ENCODE measurements at places on chromosomes 5 and 9.
A peak's percentile ranks its signal among the peaks of the same experiment; 100 is the strongest.

DNA sequence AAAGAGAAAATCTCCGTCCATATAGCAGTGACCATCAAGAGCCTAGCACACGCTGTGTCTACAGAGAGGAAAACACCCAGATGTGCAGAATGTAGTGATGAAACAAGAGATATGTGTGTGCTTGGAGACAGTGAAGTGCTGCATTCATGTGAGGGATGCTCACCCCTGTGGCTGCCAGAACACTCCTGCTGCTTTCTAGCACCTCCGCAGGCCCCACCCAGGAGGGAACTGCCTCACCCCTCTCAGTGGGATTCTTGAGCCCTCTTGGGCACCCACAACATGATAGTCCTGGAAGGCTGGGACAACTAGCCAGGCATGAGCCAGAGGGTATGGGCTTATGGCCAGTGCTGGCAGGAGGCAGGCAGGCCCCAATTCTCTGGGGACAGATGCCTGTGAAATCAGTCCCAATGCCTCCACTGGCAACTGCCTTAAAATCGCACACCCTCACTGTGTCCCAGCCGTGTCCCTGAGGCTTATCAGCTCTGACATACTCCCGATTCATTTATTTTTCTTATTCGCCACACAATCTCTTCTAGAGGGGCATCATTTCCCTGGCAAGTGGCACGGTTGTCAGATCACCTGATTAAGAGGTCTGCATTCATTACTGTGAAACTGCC is 73.2 kb upstream of the FSTL4 start:
- DNase-seq: no peak

DNA sequence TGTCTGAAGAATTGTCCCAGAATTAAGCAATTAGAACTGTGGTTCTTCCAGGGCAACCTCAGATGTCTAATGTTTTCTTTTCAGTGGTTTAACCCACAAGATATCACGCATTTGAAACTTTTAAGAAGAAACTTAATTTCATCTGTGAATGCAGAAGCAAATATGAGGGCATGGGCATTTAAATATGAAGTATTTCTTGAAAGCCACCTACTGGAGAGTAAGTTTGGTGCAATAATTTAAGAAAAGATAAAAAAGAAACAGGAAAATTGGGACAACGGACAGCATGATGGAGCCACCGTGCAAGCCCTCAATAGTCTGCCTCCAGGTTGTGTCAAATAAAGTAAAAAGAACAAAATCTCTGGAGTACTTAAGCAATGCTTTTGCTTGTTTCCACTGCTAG is 1.2 kb upstream of the CAPSL start:
- no peak for DNase-seq

DNA sequence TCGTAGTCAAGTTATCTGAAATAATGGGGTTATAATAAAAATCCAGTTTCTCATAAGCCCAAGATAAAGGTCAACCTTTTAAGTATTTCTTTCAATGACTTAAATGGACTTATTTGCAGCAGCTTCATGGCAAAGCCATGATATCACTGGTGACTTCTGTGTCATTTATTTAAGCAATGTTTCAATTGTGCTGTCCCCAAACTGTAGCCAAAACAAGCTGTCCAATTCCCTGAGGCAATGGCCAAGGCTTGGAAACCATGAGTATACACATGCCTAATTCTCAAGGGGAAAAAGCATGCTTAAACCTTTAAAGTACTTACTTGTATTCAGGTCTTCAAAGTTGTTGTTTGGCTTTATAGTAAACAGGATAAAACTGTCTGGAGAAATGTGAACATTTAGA is 376.4 kb upstream of the TNC start:
- DNase-seq: no peak

- no peak for DNase-seq
Measured at GRCh38 chr5:116359592-116359991, 215.0 kb downstream of the SEMA6A start.

DNA sequence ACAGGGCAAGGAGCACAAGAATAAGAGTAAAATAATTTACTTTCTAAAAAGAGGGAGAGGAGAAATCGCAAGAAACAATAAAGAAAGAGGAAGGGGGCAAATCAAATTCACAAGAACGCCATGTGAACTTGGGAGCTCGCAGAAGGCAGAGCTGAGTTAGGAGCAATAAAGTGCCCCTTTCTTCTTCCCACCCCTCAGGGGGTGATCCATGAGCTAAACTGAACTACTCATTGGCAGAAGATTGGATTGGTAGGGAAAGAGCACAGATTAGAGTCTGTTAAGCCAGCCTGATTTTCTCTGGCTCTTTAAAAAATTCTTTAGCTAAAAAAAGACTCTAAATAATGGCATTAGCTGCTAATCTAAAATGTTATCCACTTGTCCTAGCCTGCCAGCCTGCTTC is 307.5 kb downstream of the EBF1 start:
- DNase-seq: no peak

DNA sequence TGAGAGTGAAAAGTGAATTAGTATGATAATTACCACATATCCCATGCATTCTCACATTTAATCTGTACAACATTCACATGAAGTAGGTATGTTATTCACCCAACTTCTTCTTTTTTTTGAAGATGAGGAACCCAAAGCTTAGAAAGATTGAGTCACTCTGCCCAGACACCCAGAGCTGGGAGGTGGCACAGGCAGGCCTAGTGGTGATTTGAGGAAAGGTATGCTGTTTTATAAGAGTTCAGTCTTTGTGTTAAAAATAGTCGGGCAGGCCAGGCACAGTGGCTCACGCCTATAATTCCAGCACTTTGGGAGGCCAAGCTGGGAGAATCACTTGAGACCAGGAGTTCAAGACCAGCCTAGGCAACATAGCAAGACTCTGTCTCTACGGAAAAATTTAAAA is 285.3 kb downstream of the NR3C1 start:
- DNase-seq: no peak

GRCh38 chr5:174706997-174707572 is 17.3 kb upstream of the MSX2 start:
- DNase-seq: no peak

DNA sequence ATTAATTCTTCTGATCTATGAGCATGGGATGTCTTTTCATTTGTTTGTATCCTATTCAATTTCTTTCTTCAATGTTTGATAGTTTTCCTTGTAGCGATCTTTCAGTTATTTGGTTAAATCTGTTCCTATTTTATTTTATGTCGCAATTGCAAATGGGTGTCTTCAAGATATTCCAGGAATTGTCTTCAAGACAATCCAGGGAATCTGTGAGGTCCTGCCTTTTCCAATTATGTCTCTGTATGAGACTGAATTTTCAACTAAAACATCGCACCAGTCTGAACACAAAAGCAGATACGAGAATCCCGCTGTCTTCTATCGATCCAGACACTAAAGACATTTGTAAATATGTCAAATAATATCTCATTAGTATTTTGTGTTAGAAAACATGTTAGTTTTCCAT is 485.5 kb downstream of the BNC2 start:
- no peak for DNase-seq

DNA sequence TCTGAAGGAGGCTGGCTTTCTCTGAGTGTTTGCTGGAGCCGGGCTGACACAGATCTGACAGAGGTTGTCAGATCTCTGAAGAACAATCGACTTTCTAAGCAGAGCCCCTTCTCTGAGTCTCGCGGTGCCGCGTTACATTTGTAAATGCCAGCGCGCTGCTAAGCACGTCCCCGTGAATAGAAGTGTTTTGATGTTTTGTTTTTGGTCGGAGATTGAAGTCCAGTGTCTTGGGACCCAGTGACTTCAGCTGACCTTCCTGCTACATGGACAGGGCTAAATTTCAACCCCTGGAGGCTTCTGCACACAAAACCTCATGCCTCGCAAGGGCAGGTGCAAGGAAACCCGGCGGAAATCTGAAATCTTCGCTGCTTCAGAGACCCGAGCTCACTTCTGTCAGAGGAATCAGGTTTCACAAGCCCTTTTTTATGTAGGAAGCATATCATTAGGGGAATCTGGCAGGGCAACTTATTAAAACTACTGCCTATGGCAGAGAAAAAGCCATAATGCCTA is 27.2 kb downstream of the NEUROG1 start:
- DNase-seq: no peak

GRCh38 chr5:180315762-180316212 is 23.9 kb upstream of the MAPK9 start:
- DNase-seq: no peak

DNA sequence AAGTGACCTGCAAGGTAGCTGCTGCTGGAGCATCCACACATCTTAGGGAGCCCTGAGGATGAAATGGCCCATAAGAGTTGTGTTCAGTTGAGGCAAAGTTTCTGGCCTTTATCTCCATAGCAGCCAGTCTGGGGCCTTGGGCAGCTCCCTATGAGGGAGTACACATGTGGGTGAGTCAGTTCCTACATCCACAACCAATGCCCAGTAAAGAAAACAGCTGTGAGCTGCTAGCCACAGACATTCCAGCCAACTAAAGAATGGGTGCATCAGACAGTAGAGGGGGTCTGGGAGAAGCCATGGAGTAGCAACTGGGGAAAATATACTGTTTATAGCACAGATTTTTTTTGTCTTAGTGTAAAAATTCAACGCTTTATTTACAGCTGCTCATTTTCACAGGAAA is 720.7 kb downstream of the TLE1 start:
- DNase-seq: peak; percentile 49

GRCh38 chr5:56973473-56973872 is 21.6 kb upstream of the MIER3 start:
- DNase-seq: no peak

DNA sequence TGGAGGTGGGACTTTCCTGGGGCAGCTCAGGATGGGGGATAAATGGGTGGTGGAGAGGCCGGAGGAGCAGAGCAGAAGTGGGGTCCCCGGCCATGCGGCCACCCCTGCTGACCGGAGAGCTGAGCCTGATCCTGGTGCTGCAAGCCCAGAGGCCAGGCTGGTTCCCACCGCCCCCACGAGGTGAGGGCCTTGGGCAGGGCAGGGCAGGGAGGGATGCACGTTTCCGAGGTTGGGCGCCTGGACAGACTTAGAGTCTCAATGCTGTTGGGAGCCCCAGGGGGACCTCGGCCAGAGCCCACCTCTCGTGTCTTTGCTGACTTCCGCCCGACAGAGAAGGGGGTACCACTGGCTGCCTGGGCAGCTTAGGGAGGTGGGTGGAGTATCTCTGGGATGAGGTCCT is 5.5 kb downstream of the OBP2A start:
- no peak for DNase-seq

GRCh38 chr9:20563917-20564316 is 58.4 kb downstream of the MLLT3 start:
- no peak for DNase-seq

DNA sequence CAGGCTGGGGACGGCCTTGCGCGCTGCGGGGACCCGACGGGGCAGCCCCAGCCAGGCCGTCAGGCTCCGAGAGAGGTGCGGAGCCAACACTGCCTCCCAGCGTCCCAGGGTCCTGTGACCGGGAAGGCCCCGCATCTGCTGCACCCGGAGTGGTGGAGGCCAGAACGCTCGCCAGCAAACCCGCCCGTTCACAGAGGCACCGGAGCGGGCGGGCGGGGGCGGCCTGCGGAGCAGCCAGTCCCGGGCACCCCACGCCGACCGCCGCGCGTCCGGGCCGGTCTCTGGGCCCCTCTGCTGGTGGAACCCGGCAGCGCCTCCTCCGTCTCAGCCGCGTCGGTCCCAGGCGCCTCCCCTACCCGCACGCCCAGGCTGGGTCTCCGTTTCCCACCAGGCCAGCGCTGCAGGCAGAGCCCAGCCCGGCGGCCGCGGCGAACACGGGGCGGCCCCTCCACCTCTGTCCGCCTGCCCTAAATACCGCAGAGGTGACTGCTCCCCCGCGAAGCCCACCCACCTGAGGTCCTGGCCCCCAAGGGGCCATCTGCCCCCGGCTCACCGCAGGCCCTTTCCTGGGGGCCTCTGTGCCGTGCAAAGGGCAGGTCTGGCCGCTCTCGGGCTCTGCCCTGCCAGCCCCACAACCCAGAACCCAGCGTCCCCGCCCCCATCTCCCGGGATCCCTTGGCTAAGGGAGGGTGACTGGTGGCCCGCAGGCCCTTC is 15.9 kb downstream of the EXD3 start:
- DNase-seq: no peak
